Non-pigmented ciliary epithelial cell (primary cell): ENCODE measurements at places on chromosomes 4 and X.

DNA sequence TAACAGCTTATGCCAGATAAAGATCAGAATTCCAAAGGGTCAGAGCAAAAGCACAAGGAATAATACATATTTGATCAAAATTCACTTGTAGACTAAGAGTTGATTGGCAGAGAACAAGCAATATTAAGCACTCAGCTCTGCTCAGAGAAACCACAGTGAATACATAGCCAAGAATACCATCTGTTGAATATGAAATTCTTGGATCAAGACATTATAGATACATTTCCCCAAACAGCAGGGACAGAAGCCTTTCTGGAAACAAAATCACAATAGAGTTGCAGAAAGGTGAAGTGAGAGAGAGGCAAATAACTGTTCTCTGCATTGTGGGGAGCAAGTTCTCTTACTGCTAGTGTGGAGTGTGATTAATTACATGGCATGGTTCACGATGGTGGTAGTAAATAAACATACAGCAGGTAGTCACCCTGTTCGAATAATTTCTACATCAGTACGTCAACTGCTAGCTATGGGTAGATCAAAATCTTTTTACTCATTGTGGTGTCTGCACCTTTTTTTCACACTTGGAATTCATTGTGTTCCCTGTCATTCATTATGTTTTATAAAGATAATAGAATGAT lies 366.7 kb downstream of the PCDH7 start:
- no peak for DNase-seq

GRCh38 chr4:97394653-97395052 lies 748.6 kb downstream of the STPG2 start:
- no peak for DNase-seq

- DNase-seq: peak; percentile 40
Observed at GRCh38 chr4:141768954-141769353, 132.6 kb downstream of the IL15 start.

- no peak for DNase-seq
Observed at GRCh38 chrX:148629434-148629833, 129.0 kb downstream of the AFF2 start.

GRCh38 chrX:47587906-47588735 lies 5.9 kb downstream of the TIMP1 start:
- DNase-seq: no peak

DNA sequence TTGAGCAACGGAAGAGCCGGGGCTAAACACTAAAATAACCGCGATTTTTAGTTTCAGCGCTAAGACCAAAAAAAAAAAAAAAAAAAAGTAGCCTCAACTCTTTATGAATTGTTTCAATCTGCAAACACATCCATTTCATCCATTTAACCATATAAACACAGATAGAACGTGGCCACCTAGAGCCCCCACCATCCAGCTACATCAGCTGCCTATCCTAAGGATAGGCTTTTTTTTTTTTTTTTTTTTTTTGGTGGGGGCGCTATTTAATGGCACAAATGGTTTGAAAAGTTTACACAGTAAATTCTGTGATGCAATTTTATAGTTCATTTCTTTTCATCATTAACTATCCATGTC lies 492 bp upstream of the HDAC8 start:
- DNase-seq: no peak

- no peak for DNase-seq
Observed at GRCh38 chr4:20641976-20642375, 58.3 kb upstream of the PACRGL start.

- DNase-seq: no peak
Observed at GRCh38 chr4:85430697-85431096, 44.3 kb upstream of the ARHGAP24 start.

GRCh38 chr4:138327338-138327737 lies 85.2 kb upstream of the SLC7A11 start:
- no peak for DNase-seq

GRCh38 chr4:42541647-42542046 lies 115.3 kb downstream of the ATP8A1 start:
- no peak for DNase-seq

- peak; percentile 27 for DNase-seq
Observed at GRCh38 chr4:126267689-126268088, 952.9 kb downstream of the FAT4 start.

- DNase-seq: no peak
Observed at GRCh38 chrX:11309220-11309619, 16.0 kb downstream of the AMELX start.

DNA sequence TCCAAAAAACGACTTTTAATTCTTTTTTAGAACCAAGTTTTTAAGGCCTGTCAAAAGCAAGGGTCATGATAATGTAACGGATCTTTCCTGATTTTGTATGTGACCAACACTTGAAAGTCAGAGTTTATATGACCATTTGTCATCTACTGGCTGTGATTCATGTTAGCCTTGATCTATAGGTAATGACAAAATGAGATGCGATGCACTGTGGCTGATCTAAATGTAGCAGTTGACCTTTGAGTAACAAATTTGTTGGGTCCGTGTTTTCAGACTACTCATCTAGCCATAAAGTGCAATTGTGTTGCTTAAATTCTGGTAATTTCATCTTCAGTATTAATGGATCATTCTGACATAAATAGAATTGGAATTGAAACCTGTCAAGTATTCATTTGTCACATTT lies 202.5 kb downstream of the PCDH7 start:
- DNase-seq: no peak

DNA sequence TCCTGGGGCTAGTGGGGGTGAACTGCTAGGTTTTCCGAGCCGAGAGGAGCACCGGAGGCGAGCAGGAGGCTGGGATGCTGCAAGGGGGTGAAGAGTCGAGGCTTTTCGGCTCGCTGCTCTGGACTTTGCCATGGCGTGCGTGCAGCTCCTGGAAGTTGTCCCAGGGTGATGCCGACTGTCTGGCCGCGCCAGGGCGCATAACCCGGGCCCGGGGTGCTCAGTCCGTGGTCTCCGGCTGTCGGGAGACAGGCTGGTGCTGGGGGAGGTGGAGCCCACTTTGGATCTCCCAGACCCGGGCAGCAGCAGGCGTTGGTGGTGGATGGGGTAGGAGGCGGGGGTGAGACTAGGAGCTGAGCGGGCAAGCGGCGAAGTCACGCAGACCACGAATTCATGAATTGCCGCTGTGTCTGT lies 793 bp downstream of the GRIA3 start:
- DNase-seq: no peak

GRCh38 chr4:47271291-47271690 lies 192.2 kb downstream of the COMMD8 start:
- DNase-seq: no peak

- DNase-seq: peak; percentile 26
Observed at GRCh38 chrX:45011131-45011530, 138.1 kb downstream of the KDM6A start.

- no peak for DNase-seq
Observed at GRCh38 chr4:111631215-111631999, 513.8 kb upstream of the FAM241A start.

DNA sequence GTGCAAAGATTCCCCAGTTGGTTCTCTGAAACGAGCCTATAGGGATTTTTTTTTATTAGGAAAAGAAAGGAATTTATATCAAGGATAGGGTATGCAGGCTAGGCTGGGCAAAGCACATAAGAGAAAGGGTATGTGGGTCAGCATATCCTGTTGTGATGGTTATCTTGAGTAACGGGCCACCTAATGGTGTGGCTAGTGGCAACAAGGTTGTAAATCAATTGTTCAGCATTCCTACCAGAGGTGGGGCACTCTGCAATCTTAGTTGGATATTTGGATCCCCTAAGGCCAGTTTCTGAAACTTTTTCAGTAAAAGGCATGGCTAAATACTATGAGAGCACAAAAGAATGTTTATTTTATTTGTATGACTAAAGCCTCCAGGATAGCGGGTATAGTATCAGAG lies 42.7 kb downstream of the DCAF12L1 start:
- no peak for DNase-seq

DNA sequence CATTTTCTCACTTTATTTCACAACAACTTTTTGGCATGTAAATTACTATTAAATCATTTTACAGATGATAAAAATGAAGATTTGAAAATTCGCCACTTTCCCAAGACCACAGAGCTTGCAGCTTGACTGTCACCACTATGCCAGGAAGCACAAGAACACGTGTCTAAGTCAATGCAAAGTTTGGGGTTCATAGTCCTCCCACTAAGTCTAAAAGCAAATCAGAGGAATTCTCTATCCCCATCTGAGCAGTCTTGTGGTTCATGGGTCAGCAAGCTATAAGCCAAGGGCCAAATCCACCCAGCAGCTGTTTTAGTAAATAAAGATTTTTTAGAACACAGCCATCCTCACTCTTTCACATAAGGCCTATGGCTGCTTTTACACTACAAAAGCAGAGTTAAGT lies 833.3 kb upstream of the INTU start:
- DNase-seq: no peak

- no peak for DNase-seq
Observed at GRCh38 chr4:162847945-162848549, 318.6 kb downstream of the NAF1 start.

GRCh38 chr4:169601016-169601771 lies 11.2 kb downstream of the NEK1 start:
- no peak for DNase-seq

- DNase-seq: no peak
Observed at GRCh38 chr4:113476800-113477199, 284.7 kb downstream of the CAMK2D start.

- no peak for DNase-seq
Observed at GRCh38 chr4:81634766-81635549, 163.3 kb upstream of the RASGEF1B start.

GRCh38 chr4:172683021-172683420 lies 485.6 kb upstream of the GALNT7 start:
- peak; percentile 31 for DNase-seq

GRCh38 chr4:12203945-12204344 lies 775.3 kb upstream of the HS3ST1 start:
- DNase-seq: no peak

GRCh38 chr4:42282081-42282901 lies 115.0 kb upstream of the SHISA3 start:
- DNase-seq: peak; percentile 32

DNA sequence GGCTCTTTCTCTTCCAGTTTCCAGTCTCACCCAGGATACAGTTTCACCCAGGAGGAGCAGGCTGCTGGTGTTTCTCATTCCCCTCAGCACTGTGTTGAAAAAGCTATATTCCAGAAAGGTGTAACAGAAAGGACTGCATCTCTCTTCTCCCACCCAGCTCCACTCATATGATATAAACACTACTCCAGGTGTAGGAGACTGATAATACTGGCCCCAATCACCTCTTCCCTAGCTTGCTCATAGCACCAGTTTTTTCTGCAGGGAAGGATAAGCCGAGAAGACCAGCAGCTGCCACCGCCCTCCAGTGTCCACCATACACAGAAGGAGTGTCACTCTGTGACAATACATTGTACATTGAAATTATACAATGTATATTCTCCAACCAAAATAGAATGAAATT lies 105.5 kb upstream of the STK26 start:
- DNase-seq: no peak

DNA sequence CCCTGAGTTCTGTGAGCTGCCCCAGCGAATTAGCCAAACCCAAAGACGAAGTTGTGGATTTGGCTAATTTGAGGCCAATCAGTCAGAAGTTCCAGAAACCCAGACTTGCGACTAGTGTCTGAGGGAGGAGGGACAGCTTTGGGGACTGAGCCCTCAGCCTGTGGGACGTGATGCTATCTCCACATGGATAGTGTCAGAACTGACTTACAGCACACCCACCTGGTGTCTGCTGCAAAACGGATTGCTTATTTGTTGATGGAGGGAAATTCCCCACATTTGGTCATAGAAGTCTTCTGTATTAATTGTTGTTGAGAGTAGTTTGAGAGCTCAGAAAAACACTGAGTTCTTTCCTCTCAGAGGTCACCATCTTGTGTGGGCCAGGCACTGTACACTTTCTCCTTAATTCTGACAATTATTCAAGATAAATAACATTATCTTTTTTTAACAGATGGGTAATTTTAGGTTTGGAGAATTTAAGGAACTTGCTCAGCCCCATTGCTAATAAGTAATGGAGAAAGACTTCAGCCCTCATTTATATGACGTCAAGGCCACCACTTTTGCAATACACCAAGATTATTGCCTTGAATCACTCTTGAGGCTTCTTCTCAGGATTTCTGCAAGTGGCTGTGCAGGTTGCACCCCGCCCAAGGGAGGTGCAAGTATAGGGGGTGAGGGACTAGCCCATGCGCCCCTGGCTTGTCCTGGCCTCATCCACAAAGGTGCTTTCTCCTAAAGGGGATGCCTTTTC lies 16.7 kb downstream of the CLRN2 start:
- DNase-seq: no peak

- no peak for DNase-seq
Observed at GRCh38 chr4:27685947-27686346, 825.3 kb downstream of the STIM2 start.

- DNase-seq: peak; percentile 9
Observed at GRCh38 chr4:185096032-185096653, 46.9 kb upstream of the SLC25A4 start.

- no peak for DNase-seq
Observed at GRCh38 chr4:152321398-152321797, 214.5 kb downstream of the FBXW7 start.

DNA sequence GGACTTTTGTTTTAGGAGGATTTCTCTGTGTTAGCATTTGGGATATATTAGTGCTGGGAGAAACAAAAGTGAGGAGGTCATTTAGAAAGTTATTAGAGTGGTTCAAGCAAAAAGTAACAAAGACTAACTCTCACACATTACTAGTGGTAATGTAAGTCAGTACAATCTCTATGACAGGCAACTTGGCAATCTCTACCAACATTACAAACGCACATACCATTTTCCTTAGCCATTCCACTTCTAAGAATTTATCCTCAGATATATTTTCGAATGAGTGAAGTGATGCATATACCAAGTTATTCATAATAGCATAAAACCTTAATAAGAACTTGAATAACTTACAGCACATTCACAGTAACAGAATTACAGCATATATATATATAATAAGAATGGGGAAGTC lies 146.2 kb downstream of the PRSS12 start:
- no peak for DNase-seq

GRCh38 chrX:107676559-107677378 lies 48.5 kb downstream of the PRPS1 start:
- peak; percentile 81 for DNase-seq

DNA sequence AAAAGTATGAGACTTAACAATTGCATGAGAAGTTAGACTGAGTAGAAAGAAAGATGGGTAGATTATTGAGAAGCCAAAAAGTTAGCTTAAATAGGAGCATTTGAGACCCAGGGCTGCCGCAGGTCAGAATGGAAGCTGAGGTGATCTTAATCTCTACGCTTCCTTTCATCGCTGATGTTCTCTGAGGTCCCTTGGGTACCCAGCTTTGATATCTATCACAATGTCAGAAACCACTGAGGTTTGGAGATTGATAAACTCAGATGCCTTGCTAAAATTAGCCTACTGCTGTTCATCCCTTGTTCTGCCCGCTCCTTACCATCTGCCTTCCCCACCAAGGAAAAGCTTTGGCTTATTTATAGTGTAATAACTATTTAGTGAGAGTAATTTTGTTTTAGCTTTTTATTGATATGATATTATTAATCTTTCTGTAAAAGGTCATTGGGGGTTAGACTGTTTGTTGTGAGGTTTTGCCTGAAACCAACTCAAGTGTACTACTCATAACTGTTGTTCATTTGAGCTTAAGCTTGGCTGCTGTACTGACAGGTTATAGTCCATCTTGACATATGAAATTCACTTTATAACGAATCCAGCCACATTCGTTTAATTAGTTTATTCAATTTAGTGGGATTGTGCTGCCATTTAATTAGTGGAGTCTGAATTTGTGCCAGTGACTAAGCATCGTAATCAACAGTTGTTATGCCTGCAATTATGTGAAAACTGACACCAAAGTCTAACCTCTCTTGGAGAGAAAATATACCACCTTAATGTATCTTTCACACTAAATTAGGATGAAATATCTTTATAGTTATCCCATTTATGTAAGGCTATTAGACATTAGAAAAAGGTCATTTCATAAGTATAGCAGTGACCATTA lies 15.1 kb downstream of the MCUB start:
- no peak for DNase-seq
